Fibroblast of lung (primary cell): ENCODE measurements at places on chromosomes 12 and 14. TPM values are rescaled to one million over a fixed set of nuclear protein-coding genes. Genes with fewer than 3 reads are reported as not detected.

Gene BRF1
- total RNA-seq, result 26.5 and 33.4 TPM in 2 replicates

Gene KERA
- total RNA-seq, result not detected in 2 replicates

Gene OASL
- total RNA-seq, result 0.51 and 1.2 TPM in 2 replicates

Gene LGR5
- not detected in 2 replicates for total RNA-seq
